T47D (cell line): ENCODE measurements at places on chromosomes 7 and 10.
A peak's percentile ranks its signal among the peaks of the same experiment; 100 is the strongest.

DNA sequence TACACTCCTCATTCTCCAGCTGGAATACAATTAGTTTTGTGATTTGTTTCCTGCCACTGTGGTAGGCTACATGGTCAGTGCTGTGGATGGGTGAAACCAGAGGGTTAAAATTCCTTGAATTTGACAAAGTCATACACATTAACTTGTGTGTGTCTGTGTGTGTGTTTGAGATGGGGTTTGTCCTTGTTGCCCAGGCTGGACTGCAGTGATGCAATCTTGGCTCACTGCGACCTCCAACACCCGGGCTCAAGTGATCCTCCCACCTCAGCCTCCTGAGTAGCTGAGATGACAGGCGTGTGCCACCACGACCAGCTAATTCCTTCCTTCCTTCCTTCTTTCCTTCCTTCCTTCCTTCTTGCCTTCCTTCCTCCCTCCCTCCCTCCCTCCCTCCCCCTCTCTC, 24.8 kb upstream of the GIMAP8 start:
- no peak for DNase-seq

GRCh38 chr10:98287321-98287720, 19.3 kb upstream of the LOXL4 start:
- DNase-seq = no peak

DNA sequence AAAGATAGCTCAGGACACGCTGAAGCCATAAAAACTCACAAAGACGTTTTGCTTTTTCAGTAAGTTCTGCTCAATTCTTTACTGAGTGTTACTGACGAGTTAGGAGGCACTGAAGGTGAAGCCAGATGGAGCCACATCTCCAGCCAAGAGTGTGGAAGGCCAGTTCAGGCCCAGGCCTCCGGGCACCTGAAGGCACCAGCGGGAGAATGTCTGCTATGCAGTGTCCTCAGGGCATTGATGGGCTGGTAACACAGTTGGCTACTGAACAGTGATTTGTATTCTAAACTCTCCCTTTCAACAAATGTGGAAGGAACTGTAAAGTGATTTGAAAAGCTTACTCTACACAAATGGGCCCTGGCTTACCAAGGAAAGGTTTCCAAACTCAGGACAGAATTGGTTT, 64.8 kb upstream of the SVIL start:
- peak; percentile 75 for DNase-seq

- no peak for DNase-seq
Observed at GRCh38 chr7:107898997-107899594, 8.1 kb downstream of the DLD start.

- DNase-seq = no peak
Observed at GRCh38 chr7:133367561-133367960, 114.7 kb downstream of the EXOC4 start.

DNA sequence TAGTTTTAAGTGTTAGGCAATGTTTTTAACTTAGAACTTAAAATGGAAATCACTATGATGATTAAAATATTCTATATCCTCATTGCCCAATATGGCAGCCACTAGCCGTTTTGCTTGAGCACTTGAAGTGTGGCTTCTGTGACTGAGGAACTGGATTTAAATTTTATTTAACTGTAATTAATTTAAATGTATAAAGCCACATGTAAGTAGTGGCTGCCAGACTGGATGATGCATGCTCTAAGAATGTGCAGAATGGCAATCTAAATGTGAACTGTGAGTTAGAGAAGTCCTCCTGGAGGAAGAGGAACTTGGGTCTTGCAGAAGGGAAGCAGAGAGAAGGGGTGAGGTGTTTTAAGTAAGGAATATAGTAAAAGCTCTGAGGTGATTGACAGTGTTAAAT, 451.4 kb downstream of the SUGCT start:
- DNase-seq = no peak

- no peak for DNase-seq
Observed at GRCh38 chr10:89468191-89468965, 54.0 kb downstream of the IFIT5 start.

DNA sequence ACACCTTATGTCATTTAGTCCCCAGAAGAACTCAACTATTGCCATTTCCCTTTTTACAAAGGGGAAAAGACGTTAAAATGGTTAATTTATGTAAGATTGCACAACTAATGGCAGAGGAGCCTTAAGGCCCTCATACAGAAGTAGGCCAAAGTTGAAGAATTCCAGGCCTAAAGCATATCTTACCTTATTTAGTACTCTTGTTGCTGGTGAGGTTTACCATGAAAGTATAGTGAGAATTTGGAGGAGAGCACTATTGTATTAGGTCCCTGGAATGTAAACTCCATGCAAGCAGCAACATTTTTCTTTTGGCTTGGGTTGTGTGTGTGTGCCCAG, 731 bp upstream of the CRPPA start:
- peak; percentile 24 for DNase-seq

DNA sequence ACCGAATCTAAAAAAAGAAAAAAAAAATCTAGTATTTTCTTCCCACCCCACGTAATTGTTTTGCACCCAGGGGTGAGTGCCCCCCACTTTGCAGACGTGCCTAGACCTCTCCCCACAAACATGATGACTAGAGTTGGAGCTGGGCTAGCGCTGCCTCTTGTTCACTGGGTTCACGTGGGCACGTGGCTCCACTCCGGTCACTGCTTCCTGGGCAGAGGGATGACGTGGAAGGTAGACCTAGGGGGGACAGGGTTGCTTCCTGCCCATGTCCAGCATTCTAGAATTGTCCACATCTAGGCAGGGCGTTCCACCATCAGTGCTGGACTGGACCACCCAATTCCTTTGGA, 861 bp upstream of the LIMK1 start:
- no peak for DNase-seq
